Activated naive CD8-positive, alpha-beta T cell treated with anti-CD3 and anti-CD28 coated beads, Interleukin-2, amount 10 ng/mL, durations not matched to agents 7 days and 5 days (primary cell): ENCODE measurements at places on chromosomes 7 and 10. TPM values are rescaled to one million over a fixed set of nuclear protein-coding genes. Genes with fewer than 3 reads are reported as not detected.
A peak's percentile ranks its signal among the peaks of the same experiment; 100 is the strongest.

- DNase-seq = peak; percentile 61
Measured at GRCh38 chr7:2209146-2209960, 23.4 kb downstream of the MAD1L1 start.

GRCh38 chr7:157825325-157825724 lies 488.5 kb downstream of the DNAJB6 start:
- no peak for DNase-seq

The CALY gene
- 3.1 TPM for total RNA-seq

The PDE1C gene
- total RNA-seq = not detected

The SPOCK2 gene
- 370 TPM for total RNA-seq

- no peak for DNase-seq
Measured at GRCh38 chr7:44998153-44998871, 1.7 kb upstream of the CCM2 start.

DNA sequence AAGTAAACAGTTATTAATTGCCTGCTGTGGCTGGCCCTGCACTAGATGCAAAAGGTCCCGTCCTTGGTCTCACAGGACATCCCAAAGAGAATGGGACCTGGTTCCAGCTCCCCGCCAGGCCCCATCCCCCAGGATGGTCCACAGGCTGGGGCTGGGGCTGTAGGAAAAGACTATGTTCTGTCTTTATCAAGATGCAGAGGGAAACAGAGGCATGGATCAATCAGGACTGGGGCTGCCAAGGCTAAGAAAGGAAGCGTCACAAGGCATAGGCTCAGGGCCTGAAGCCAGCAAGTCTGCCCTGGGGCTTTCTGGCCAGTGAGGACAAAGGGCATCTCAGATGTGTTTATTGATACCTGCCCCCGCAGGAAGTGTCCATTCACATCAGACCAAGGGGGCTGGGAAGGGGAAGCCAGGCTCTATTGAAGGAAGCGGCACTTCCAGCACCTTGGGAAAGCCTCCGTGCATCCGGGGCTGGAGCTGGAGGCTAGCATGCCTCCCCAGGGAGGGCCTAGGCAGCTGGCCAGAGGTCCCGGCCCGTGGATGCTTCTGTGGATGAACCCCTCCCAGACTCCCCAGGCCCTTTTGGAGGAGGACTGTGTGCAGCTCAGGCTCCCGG lies 5.8 kb downstream of the VSIR start:
- no peak for DNase-seq

DNA sequence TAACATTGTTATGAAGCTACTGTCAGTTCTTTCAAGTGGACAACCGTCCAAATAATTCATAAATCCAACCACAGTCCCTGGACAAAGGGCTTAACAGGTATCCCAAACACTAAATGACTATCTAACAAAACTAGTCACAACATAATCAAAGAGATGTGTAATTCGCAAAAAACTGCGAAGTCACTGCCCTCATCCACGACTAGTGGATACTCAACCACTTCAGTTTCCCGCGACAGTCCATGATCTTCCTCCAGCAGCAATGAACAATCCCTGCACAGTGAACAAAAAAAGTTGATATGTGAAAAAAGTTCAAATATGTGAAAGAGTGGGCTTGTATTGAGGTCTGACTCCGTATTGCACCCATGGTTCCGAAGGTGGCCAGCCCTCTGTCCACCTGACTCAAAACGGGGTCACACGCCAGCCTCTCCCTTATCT lies 287 bp downstream of the DCLRE1A start:
- DNase-seq = no peak

DNA sequence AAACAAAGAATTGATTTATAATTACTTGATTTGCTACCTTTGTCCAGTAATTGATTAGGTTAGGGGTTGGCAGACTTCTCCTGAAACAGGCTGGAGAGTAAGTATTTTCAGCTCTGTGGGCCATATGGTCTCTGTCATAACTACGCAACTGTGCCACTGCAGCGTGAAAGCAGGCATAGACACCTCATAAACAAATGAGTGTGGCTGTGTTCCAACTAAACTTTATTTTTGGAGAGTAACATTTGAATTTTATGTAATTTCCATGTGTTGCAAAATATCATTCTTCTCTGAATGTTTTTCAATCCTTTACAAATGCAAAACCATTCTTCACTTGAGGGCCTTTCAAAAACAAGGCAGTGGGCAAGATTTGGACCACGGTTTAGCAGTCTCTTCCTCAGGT lies 76.9 kb downstream of the GALNT17 start:
- no peak for DNase-seq

The ENTPD1 gene
- total RNA-seq = 10.9 TPM
